Activated T-helper 17 cell treated with anti-CD3 and anti-CD28 coated beads, Interleukin-2, amount 50 U/mL, for 72 hours (primary cell): ENCODE measurements at places on chromosomes 5 and 9. TPM values are rescaled to one million over a fixed set of nuclear protein-coding genes. Genes with fewer than 3 reads are reported as not detected.

Gene THG1L
- total RNA-seq, result 12.1 TPM

Gene RABEPK
- total RNA-seq, result 17.4 TPM

Gene PTCH1
- 8.6 TPM for total RNA-seq

GRCh38 chr5:74336297-74336696 is 304.2 kb downstream of the ENC1 start:
- no peak for ATAC-seq

DNA sequence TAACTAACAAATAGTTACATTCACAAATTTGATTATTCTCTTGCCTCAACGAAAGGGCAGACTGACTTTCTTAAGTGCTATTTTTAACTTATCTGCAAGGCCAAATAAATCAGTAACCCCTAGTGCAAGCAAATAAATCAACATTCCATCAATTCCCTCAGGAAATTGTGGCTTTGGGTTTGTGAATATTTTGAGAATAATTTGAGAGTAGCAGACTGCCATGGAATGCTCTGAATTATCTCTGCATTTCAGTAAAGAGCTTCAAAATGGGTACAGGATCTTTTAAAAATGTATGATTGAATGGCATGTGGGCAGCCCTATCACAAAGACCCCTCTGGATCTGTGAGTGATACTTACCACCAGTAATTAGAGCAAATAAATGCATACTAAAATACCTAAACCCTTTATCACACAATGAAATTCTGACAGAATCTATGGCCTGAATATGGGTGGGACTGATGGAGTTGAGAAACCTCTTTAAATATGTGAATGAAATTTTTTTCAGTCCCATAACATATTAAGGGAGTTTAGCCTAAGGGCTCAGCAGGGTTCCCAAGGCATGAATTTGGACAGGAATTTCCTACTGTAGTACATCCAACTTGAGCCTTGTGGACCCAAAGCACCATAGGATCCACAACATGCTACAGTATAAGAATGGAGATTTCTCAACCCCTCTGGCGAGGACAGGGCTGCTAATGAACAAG is 92.5 kb upstream of the ITGA2 start:
- ATAC-seq, result no peak

DNA sequence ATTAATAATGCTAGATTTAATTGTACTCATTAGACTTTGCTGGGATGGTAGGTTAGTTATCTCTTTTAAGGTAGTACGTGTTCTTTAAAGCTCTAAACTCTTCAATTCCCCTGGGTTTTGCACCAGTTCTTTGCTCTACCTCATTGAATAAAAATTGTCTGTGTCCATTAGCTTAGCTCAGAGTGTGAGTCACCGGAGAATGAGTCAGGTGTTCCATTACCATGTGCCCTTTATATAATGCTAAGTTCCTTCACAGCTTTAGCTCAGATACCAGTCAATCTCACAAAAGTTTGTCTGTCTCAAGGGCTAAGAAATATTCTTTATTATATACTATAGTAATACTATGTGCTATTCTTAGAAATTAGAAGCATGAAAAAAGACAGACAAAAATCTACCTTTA is 339.4 kb downstream of the PRELID2 start:
- ATAC-seq, result no peak

DNA sequence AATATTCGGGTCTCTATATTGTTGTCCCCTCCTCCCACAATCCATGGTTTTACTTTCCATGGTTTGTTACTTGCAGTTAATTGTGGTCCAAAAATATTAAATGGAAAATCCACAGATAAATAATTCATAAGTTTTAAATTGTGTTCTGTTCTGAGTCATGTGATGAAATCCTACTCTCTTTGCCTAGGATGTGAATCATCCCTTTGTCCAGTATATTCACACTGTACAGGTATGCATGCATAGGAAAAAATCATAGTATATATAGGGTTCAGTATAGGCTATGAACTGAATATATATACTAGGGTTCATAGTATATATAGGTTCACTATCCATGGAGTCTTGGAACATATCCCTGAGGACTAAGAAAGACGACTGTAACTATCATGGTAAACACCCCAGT is 19.6 kb downstream of the INSYN2B start:
- no peak for ATAC-seq

- no peak for ATAC-seq
Observed at GRCh38 chr5:9194509-9194908, 351.4 kb downstream of the SEMA5A start.

- ATAC-seq, result no peak
Observed at GRCh38 chr5:30040488-30041118, 1152.9 kb upstream of the CDH6 start.

- ATAC-seq, result no peak
Observed at GRCh38 chr5:149323621-149324205, 21.6 kb upstream of the GRPEL2 start.
